ENCODE measurements at places on chromosomes 7 and 10.

DNA sequence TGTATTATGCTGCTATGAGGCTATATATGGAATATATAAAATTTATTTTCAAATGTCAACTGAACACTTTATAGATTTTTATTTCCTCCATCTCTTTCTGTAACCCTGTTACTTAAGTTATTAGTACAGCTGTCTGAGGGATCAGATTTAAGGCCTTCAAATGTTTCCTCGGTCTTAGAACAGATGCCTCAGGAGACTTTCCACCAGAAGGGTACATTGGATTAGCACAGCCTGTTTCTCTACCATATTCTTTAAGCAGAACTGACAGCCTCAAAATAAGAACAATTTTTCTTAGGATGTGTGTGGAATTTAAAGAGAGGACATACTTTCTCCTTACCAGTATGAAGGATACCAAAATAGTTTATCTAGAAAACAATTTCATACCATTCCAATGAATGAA is 53.0 kb upstream of the HGF start:
- DNase-seq, result no peak

GRCh38 chr10:53403688-53404087 is 631.1 kb upstream of the MBL2 start:
- DNase-seq, result no peak

DNA sequence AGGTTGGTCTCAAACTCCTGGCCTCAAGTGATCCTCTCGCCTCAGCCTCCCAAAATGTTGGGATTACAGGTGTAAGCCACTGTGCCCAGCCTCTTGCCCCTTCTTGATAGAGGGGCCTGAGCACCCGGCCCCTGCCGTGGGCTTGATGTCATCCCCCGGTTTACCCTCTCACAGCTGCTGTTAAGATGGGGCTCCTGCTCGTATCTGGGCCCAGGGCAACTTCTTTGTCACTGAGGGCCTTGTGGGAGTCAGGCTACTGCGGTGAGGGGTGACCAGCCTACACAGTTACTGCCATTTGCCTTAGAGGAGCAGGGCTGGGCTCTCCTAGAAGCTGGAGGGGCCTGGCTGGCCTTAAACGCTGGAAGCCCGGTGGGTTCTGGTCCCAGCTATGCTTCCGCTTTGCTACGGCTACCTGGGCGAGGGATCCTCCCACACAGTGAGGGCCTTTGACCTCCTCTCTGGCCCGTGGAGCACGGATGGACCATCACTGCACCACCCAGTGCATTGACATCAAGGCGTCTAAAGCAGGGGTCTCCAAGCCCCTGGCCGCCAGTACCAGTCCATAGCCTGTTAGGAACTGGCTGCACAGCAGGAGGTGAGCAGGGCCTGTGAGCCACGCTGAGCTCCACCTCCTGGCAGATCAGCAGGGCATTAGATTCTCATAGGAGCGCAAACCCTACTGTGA is 1.1 kb upstream of the TMEM130 start:
- DNase-seq, result no peak

DNA sequence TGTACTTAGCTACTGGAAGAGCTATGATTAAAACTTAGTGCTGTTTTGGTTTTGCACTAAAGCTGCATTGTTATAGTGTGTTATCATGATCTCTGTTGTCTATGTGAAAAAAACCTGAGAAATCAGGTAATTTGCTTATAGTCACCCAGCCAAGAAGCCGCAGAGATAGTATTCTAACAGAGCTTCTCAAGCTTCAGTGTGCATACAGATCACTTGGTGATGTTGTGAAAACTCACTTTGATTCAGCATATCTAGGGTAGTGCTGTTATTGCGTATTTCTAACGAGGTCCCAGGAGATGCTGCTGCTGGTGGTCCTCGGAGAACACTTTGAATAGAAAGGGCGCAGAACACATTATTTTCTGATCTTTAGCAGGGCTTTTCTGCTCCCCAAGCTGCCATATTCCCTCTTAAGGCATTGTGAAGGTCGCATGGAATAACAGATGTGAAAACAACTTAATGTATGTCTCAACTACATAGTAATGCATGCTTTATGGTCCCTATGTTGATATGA is 68.4 kb upstream of the PDCD4 start:
- DNase-seq, result no peak

GRCh38 chr10:121248266-121248665 is 350.0 kb downstream of the FGFR2 start:
- no peak for DNase-seq

All from HCT116 (cell line).